ENCODE measurements at places on chromosomes 5 and 9.

DNA sequence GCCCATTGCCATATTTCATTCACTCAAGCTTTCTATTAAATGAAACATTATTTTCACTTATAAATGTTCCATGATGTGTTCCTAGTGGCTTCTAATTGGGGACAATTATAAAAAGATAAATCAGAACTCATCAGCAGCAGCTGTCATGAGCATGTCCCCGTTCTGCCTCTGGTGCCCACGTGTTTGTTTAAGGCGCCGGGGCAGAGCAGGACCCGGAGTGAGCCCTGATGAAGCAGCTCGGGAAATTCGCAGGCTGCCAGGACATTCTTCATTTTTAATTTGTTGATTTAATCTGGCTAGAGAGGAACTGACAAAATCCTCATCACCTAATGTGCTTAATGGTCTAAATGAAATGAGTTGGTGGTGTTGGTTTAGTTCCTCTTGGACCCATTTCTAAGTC lies 475.0 kb downstream of the CTNND2 start:
- no peak for DNase-seq

- DNase-seq, result no peak
These were observed 320.6 kb upstream of the MEF2C start for GRCh38 chr5:89203611-89204010.

DNA sequence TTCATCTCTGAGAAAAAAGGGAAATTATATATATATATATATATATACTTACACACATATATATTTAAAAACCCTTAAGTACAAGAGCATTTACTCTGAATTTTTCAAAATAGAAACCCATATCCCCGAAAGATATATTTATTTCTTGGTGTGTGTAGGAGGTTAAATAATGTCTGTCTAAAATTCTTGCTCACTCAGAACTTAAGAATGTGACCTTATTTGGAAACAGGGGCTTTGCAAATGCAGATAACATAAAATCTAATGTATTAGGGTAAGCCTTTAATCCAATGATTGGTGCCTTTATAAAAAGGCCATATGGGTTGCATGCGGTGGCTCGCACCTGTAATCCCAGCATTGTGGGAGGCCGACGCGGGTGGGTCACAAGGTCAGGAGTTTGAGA lies 517.3 kb upstream of the TLE4 start:
- no peak for DNase-seq

DNA sequence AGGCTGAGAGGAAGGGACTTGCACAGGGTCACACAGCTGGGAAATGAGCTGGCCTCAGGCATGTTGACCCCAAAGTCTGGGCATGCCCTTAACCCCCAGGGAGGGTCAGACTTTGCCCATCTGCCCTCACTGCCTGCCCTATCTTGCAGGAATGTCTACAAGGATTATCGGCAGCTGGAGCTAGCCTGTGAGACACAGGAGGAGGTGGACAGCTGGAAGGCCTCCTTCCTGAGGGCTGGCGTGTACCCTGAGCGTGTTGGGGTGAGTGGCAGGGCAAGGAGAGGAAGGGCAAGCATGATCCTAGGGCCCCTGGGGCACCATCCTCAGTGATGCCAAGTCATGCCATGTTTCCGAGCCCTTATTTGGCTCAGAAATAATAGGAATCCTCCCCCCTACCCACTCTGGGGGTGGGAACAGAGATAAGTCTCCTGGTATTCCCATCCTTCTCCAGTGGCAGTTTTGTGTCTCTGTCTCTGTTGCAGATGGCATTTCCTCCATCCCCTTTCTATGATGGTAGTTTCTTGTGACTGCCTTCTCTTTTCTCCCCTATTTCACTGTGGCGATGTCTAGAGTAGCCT lies 28.5 kb downstream of the GOLGA2 start:
- DNase-seq, result no peak

GRCh38 chr9:115944166-115944948 lies 209.2 kb upstream of the PAPPA start:
- no peak for DNase-seq

- DNase-seq, result no peak
These were observed 253.2 kb downstream of the CDH18 start for GRCh38 chr5:19734776-19735175.

DNA sequence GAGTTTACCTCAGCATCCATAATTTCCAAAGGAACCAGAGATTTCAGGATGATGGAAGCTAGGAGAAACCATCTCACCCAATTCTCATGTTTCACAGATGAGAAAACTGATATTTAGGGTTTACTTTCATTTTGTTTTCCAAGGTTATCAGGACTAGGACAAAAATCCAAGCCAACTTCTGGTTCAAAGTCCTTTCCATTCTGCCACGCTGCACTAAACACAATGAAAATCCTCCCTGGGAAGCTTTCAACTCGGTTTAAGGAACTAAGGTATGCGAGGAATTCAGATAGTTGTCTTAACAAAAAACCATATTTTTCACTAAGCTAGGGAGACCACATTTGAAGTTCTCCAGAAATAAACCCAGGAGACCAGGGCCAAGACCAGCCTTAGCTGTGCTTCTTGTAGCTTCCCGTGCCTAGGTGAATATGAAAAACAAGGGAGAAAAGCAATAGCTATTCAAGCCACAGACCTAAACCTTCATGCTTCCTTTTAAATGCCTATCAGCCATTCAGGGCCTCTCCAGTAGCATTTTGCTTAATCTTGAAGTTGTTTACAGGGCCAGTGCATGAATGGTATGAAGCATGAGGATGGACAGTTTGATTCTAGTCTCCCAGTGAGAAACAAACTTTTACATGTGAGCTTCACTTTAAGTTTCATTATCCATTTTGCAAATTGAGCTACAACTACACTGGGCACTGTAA lies 167.9 kb downstream of the DENND1A start:
- DNase-seq, result no peak

DNA sequence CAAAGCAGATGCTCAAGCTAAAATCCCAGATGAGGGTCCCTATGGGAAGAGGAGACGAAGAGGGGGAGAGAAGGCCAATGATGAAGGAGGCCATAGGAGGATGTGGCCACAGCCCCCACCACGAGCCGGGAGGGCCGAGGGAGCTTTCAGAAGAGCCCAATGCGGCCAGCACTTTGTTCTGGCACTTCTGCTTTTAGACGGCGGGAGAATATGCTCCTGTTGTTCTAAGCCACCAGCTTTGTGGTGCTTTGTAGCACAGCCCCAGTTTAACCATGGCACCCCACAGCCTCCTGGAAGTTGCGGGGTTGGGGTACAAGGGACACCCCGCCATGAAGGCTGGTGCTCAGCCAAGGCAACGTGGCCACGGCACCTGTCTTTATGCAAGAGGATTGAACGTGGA lies 33.4 kb downstream of the LPCAT1 start:
- no peak for DNase-seq

- DNase-seq, result no peak
These were observed 52.9 kb downstream of the PPARGC1B start for GRCh38 chr5:149782895-149783586.

GRCh38 chr9:126502417-126503332 lies 111.1 kb upstream of the LMX1B start:
- no peak for DNase-seq

- no peak for DNase-seq
These were observed 1.8 kb downstream of the RALGDS start for GRCh38 chr9:133119103-133119845.

DNA sequence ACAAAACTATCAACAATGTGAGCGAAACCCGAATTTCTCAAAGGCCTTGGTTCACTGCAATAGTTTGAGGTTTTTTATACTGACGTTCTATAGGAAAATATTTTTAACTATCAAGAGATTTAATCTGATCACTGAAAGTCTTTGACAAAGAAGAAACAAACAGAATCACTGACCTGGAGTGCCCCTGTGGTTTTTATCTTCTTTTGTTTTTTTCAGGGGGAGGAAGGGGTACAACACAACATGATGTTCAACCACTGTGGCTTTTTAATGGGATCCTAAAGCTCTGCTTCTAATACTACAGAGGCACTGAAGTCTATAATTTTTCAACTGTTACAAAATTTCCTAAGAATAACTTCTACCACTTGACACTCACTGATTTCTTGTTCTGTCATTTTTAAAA lies 185.9 kb downstream of the AP3B1 start:
- no peak for DNase-seq

- DNase-seq, result no peak
These were observed 62.5 kb downstream of the MVB12B start for GRCh38 chr9:126388964-126389708.

GRCh38 chr9:16337322-16338029 lies 533.0 kb downstream of the BNC2 start:
- DNase-seq, result no peak

DNA sequence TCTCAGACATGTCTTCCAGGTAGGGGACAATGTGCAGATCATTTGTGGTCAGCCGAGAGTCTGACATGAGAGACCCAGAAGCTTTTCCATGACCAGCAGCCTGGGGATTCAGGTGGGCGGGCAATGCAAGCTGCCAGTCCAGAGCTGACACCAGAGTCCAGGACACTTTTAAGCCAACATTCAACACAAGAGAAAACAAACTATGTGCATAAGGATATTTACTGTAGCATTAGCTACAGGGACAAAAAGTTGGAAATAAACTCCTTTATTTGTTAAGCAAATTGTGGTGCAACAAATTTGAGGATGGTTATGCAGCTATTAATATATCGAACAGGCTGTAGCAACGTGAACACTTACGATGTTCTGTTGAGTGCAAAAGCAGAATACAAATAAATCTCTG lies 9.9 kb upstream of the RNF130 start:
- no peak for DNase-seq

GRCh38 chr9:17075146-17075757 lies 59.6 kb upstream of the CNTLN start:
- DNase-seq, result no peak

GRCh38 chr9:2839040-2839439 lies 4.9 kb downstream of the PUM3 start:
- no peak for DNase-seq

DNA sequence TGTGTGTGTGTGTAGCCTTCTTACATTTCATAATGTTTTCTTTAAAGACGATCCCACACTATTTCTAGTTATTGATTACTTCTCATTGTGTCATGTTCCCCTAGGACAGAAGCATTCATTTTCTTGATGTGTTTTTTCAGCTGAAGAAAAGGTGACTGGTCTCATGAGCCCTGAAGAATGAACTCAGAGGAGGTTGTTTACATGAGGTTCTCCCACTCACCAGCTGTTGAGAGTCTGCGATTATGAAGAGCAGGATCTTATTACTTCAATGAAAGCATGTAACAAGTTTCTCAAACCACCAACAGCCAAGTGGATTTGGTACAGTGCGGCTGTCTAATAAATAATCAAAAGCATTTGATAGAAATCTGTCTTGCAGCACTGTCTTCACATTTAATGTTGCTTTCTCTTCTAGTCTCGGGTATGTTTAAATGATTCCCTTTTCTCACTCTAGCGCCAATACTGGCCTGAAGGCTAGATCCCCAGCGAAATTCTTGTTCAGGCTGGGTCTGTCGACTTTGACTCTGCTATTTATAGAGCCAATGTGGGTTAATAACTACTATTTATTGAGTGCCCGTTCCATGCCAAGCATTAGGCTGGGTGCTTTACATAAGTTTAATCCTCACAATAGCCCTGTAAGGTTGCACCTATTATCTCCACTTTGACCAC lies 9.6 kb upstream of the FSD1L start:
- no peak for DNase-seq

DNA sequence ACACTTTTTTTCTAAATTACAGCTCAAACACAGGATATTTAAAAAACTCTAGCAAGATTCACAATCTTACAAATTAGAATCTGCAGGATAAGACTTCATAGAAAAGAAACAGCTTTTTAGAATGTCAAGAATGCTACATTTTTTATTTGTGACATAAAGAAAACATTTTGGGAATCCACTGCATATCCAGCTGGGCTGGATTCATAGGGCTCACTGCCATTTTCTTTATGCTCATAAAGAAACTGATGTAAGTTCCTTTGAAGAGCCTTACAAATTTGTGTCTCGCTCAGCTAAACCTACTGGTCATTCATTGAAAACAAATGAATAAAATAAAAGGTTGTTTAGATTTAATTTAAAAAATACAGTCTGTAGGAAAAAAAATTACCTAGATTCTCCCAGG lies 332.3 kb downstream of the TRPM3 start:
- DNase-seq, result no peak

- no peak for DNase-seq
These were observed 6.4 kb upstream of the CHD1 start for GRCh38 chr5:98935206-98935605.

- no peak for DNase-seq
These were observed 306.3 kb downstream of the FER start for GRCh38 chr5:109053995-109054417.

GRCh38 chr5:142275496-142275895 lies 49.3 kb downstream of the SPRY4 start:
- no peak for DNase-seq

GRCh38 chr5:65015767-65016166 lies 247.0 kb downstream of the CWC27 start:
- DNase-seq, result no peak

- no peak for DNase-seq
These were observed 94.3 kb upstream of the STK32A start for GRCh38 chr5:147140558-147140957.

GRCh38 chr5:35656721-35657120 lies 39.1 kb downstream of the SPEF2 start:
- DNase-seq, result no peak

DNA sequence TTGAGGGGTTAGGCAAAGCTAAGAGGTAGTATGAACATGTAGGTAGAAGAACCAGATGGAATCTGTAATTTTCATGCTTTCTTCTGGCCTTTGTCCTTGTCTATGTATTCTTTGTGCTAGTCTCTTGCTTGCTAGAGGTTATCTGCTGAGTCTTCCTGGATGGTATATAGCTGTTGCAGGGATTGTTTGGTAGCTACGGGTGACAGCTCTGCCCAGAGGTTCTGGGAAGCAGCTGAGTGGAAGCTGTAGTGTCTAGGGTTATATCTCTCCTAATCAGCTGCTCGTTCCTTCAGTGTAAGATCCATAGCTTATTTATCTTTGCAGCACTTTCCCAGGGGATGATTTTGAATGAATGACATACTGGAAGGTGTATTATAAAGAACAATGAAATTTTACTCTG lies 100.3 kb downstream of the ATG10 start:
- no peak for DNase-seq

GRCh38 chr5:91438871-91439270 lies 55.8 kb upstream of the ARRDC3 start:
- DNase-seq, result no peak

DNA sequence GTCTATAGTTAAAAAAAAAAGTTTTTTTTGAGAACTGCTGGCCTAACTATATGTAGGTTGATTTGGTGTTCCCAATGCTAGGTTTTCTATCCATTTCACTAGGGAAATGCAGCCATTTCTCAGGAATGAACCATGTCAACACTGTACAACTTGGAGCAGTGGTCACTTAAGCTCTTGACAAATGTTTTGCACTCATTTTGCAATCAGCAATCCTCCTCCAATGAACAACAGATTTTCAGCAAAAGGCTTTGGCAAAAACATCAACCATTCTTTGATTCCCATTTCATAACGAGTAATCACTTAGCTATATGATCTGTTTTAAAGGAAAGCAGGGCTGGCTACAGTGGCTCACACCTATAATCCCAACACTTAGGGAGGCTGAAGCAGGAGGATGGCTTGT lies 17.9 kb downstream of the STRBP start:
- no peak for DNase-seq

DNA sequence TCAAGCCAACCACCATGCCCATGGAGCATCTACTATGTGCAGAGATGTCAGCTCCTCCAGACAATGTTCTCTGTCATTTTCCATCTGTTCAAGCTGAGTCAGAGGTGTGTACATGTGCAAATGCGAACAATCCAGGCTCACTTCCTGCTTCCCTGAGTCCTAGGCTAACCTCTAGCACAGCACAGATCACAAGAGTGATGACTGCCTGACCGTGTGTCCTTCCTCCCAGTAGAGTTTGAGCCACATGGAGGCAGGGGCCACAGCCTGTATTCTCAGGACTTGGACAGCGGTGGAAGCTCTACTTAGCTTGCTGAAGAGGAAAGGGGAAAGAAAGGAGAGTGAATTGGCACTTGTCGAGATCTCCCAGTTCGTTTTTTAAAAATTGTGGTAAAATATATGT lies 87.2 kb downstream of the KCNIP1 start:
- DNase-seq, result no peak

Data from central memory CD4-positive, alpha-beta T cell (primary cell).